Uterus (tissue), 4 donors: ENCODE measurements at places on chromosomes 2 and 18. TPM values are rescaled to one million over a fixed set of nuclear protein-coding genes. Genes with fewer than 3 reads are reported as not detected.

DNA sequence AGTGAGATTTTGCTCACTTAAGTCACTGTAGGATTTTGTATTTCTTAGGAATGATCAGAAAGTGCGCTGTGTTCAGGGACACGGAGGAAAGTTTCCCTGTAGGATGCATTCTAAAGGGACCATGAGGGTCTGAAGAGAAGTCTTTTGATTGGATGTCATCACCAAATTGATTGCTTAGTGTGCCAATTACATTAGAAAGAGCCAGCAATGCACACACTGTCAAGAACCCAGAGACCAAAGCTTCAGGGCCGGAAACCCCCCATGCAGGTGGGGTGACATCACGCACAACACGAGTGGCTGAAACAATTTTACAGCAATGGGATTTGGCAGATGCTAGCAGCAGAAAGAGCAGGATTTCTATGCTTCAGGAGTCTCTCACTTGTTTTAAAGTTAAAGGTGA lies 242.4 kb downstream of the NAPG start:
- no peak overlapping the region for H3K4me3 ChIP-seq
- no peaks in the 10 kb centered on the region for H3K36me3 ChIP-seq
- H3K27ac ChIP-seq, result no peak overlapping the region
- no peak for DNase-seq

The LRRTM4 gene
- 38.4 TPM for total RNA-seq

DNA sequence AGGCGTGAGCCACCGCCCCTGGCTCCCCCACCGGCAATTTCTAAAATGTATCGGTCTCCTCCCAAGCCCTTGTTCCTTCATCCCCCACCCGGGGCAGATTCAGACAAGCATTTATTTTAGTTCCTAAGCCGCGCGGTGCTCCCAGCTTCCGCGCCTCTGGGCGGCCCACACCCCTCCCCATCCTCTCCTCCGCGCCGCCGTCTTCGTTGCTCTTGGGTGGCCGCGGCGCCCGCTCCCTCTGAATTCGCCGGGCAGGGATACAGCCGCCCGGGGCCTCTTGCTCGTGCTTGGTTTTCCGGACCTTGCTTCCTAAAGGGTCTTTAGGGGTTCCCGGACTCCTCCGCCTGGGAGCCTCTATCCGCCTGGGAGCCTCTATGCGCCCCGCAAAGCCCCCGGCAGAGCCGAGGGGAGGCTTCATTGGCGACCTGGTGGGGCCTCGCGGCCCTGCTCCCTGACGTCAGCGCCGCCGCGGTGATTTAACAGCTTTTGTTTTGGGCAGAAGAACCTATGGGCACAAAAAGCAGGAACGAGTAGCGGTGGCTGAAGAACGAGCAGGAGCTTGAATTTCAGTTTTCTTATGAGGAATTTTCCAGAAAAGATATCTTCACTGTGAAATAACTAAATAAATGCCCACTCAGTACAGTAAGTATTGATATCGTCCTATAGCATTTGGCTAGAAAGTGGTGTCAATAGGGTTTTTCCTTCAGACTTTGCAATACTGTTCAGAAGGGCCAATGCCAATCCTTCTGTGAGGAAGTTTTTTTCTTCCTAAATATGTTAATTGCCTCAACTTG lies 37.3 kb downstream of the PRKRA start:
- H3K4me1 ChIP-seq, result no peaks in the 10 kb centered on the region
- peak overlapping the region; percentile 97 for H3K27ac ChIP-seq
- H3K27me3 ChIP-seq, result no peaks in the 10 kb centered on the region
- DNase-seq, result peak; percentile 70
- H3K36me3 ChIP-seq, result no peaks in the 10 kb centered on the region
- peak overlapping the region; percentile 57 for H3K4me3 ChIP-seq

The RAB11FIP5 gene
- total RNA-seq, result 22.4 TPM

- H3K27ac ChIP-seq, result no peak overlapping the region
- no peaks in the 10 kb centered on the region for H3K4me1 ChIP-seq
- no peak overlapping the region for H3K4me3 ChIP-seq
- no peaks in the 10 kb centered on the region for H3K27me3 ChIP-seq
- no peaks in the 10 kb centered on the region for H3K36me3 ChIP-seq
These were observed 384.0 kb downstream of the LRRTM1 start for GRCh38 chr2:79920512-79921076.

DNA sequence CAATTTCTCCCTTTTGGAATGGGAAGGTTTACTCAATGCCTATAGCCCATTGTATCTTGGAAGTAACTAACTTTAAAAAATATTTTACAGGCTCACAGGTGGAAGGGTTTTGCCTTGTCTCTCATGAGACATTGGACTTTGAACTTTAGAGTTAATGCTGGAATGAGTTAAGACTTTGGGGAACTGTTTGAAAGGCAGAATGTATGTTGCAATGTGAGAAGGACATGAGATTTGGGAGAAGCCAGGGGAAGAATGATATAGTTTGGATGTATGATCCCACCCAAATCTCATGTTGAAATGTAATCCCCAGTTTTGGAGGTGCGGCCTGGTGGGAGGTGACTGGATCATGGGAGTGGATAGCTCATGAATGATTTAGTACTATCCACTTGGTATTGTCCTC lies 17.5 kb upstream of the TBC1D8 start:
- H3K27ac ChIP-seq, result no peak overlapping the region
- H3K36me3 ChIP-seq, result no peaks in the 10 kb centered on the region
- no peaks in the 10 kb centered on the region for H3K27me3 ChIP-seq
- H3K4me3 ChIP-seq, result no peak overlapping the region
- no peak for DNase-seq
- H3K4me1 ChIP-seq, result no peaks in the 10 kb centered on the region

- no peak overlapping the region for H3K27ac ChIP-seq
- no peaks in the 10 kb centered on the region for H3K4me1 ChIP-seq
- H3K4me3 ChIP-seq, result no peak overlapping the region
- no peaks in the 10 kb centered on the region for H3K36me3 ChIP-seq
- no peak for DNase-seq
- no peaks in the 10 kb centered on the region for H3K27me3 ChIP-seq
These were observed 27.0 kb downstream of the ROCK1 start for GRCh38 chr18:21084511-21085078.

The SPATA3 gene
- total RNA-seq, result not detected

GRCh38 chr2:120729406-120730399 lies 6.0 kb upstream of the GLI2 start:
- peak; percentile 63 for DNase-seq
- H3K36me3 ChIP-seq, result no peaks in the 10 kb centered on the region
- H3K27ac ChIP-seq, result peak overlapping the region; percentile 11
- peaks cover 3% of the 10 kb centered on the region for H3K4me1 ChIP-seq
- H3K4me3 ChIP-seq, result no peak overlapping the region
- H3K27me3 ChIP-seq, result no peaks in the 10 kb centered on the region

The CDH7 gene
- total RNA-seq, result 2.8 TPM

- peak overlapping the region; percentile 69 for H3K27ac ChIP-seq
- H3K4me3 ChIP-seq, result no peak overlapping the region
- no peaks in the 10 kb centered on the region for H3K27me3 ChIP-seq
- H3K36me3 ChIP-seq, result no peaks in the 10 kb centered on the region
- H3K4me1 ChIP-seq, result peaks cover 6% of the 10 kb centered on the region
These were observed 38.0 kb upstream of the SNED1 start for GRCh38 chr2:240960309-240960970.

The VIL1 gene
- 0.59 TPM for total RNA-seq

- no peak overlapping the region for H3K4me3 ChIP-seq
- H3K27ac ChIP-seq, result peak overlapping the region; percentile 29
- no peaks in the 10 kb centered on the region for H3K27me3 ChIP-seq
- H3K4me1 ChIP-seq, result no peaks in the 10 kb centered on the region
- no peaks in the 10 kb centered on the region for H3K36me3 ChIP-seq
These were observed 31.9 kb downstream of the PRKRA start for GRCh38 chr2:178419123-178419522.

The NEUROD1 gene
- not detected for total RNA-seq

GRCh38 chr18:25141399-25141798 lies 210.6 kb downstream of the ZNF521 start:
- no peaks in the 10 kb centered on the region for H3K36me3 ChIP-seq
- H3K4me1 ChIP-seq, result no peaks in the 10 kb centered on the region
- no peak for DNase-seq
- no peak overlapping the region for H3K4me3 ChIP-seq

DNA sequence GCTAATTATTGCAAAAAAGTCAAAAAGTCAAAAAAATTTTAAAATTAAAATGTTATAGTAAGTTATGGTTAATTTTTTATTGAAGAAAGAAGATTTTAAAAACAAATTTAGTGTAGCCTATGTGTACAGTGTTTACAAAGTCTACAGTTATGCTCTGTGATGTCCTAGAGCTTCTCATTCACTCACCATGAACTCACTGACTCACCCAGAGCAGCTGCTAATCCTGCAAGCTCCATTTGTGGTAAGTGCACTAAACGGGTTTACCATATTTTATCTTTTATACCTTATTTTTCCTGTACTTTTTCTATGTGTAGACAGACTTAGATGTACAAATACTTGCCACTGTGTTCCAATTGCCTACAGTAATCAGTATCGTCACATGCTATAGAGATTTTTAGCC lies 788.2 kb downstream of the DSC3 start:
- no peaks in the 10 kb centered on the region for H3K27me3 ChIP-seq
- H3K27ac ChIP-seq, result no peak overlapping the region
- no peak for DNase-seq
- no peak overlapping the region for H3K4me3 ChIP-seq

The TNFRSF11A gene
- total RNA-seq, result 5.3 TPM

The CDK15 gene
- 0.88 TPM for total RNA-seq

The L3MBTL4 gene
- 13.2 TPM for total RNA-seq

GRCh38 chr2:168559187-168559586 lies 103.1 kb downstream of the CERS6 start:
- H3K27me3 ChIP-seq, result no peaks in the 10 kb centered on the region
- H3K27ac ChIP-seq, result no peak overlapping the region
- no peaks in the 10 kb centered on the region for H3K36me3 ChIP-seq
- H3K4me1 ChIP-seq, result no peaks in the 10 kb centered on the region
- DNase-seq, result no peak

The LRRC30 gene
- total RNA-seq, result not detected

The GALNT14 gene
- total RNA-seq, result not detected

The CNDP1 gene
- total RNA-seq, result 1.0 TPM

DNA sequence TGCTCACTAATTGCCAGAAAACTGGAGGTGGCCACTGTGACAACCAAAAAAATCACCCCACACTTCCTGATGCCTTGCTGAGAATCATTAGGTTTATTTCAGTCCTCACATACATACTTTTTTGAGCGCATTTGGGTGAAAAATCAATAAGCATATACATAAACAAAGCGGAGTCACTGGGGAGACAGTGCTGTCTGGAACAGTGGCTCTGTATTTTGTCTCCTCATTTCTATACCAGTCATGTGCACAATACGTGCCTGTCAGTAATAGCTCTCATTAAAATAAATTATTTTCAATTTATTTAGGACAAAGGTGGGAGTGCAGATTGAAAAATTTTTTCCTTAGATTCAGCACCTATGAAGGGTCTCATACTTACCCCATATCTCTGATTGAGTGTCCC lies 48.2 kb downstream of the CXCR4 start:
- H3K27ac ChIP-seq, result no peak overlapping the region
- no peaks in the 10 kb centered on the region for H3K36me3 ChIP-seq
- DNase-seq, result no peak
- H3K4me1 ChIP-seq, result no peaks in the 10 kb centered on the region

GRCh38 chr18:66560094-66560493 lies 43.8 kb downstream of the CDH19 start:
- no peak overlapping the region for H3K4me3 ChIP-seq
- H3K27me3 ChIP-seq, result no peaks in the 10 kb centered on the region
- H3K27ac ChIP-seq, result no peak overlapping the region
- H3K4me1 ChIP-seq, result no peaks in the 10 kb centered on the region
- no peaks in the 10 kb centered on the region for H3K36me3 ChIP-seq

- no peak for DNase-seq
- H3K4me3 ChIP-seq, result no peak overlapping the region
- no peaks in the 10 kb centered on the region for H3K36me3 ChIP-seq
- H3K4me1 ChIP-seq, result peaks cover 3% of the 10 kb centered on the region
- H3K27me3 ChIP-seq, result no peaks in the 10 kb centered on the region
These were observed 225.7 kb upstream of the FOSL2 start for GRCh38 chr2:28166956-28167355.

- no peak overlapping the region for H3K4me3 ChIP-seq
- no peaks in the 10 kb centered on the region for H3K36me3 ChIP-seq
- no peaks in the 10 kb centered on the region for H3K27me3 ChIP-seq
- DNase-seq, result peak; percentile 77
- peaks cover 21% of the 10 kb centered on the region for H3K4me1 ChIP-seq
These were observed 105.9 kb downstream of the RBMS1 start for GRCh38 chr2:160387558-160388262.

The CYS1 gene
- 9.1 TPM for total RNA-seq

GRCh38 chr18:58758606-58759005 lies 87.3 kb downstream of the MALT1 start:
- no peaks in the 10 kb centered on the region for H3K4me1 ChIP-seq
- no peaks in the 10 kb centered on the region for H3K27me3 ChIP-seq
- H3K36me3 ChIP-seq, result no peaks in the 10 kb centered on the region
- DNase-seq, result no peak
- H3K27ac ChIP-seq, result no peak overlapping the region

- H3K4me1 ChIP-seq, result no peaks in the 10 kb centered on the region
- DNase-seq, result no peak
- no peaks in the 10 kb centered on the region for H3K27me3 ChIP-seq
- no peak overlapping the region for H3K27ac ChIP-seq
- H3K36me3 ChIP-seq, result no peaks in the 10 kb centered on the region
These were observed 202.7 kb downstream of the BCL11A start for GRCh38 chr2:60350791-60351190.

GRCh38 chr2:236507393-236508085 lies 62.1 kb upstream of the ACKR3 start:
- H3K27ac ChIP-seq, result no peak overlapping the region
- peak overlapping the region; percentile 30 for H3K4me3 ChIP-seq
- H3K4me1 ChIP-seq, result no peaks in the 10 kb centered on the region
- peak; percentile 32 for DNase-seq
- H3K36me3 ChIP-seq, result no peaks in the 10 kb centered on the region

- DNase-seq, result no peak
- no peak overlapping the region for H3K4me3 ChIP-seq
- H3K27ac ChIP-seq, result no peak overlapping the region
- no peaks in the 10 kb centered on the region for H3K27me3 ChIP-seq
- H3K36me3 ChIP-seq, result no peaks in the 10 kb centered on the region
These were observed 233.7 kb downstream of the DSEL start for GRCh38 chr18:67282796-67283195.

The DNAJC5G gene
- 3.9 TPM for total RNA-seq

- H3K27me3 ChIP-seq, result no peaks in the 10 kb centered on the region
- DNase-seq, result no peak
- H3K4me3 ChIP-seq, result no peak overlapping the region
- no peaks in the 10 kb centered on the region for H3K36me3 ChIP-seq
These were observed 9.4 kb downstream of the MBD2 start for GRCh38 chr18:54215069-54215468.

The PTPRM gene
- total RNA-seq, result 62.0 TPM

The OXER1 gene
- not detected for total RNA-seq

The TMEM127 gene
- total RNA-seq, result 45.4 TPM

DNA sequence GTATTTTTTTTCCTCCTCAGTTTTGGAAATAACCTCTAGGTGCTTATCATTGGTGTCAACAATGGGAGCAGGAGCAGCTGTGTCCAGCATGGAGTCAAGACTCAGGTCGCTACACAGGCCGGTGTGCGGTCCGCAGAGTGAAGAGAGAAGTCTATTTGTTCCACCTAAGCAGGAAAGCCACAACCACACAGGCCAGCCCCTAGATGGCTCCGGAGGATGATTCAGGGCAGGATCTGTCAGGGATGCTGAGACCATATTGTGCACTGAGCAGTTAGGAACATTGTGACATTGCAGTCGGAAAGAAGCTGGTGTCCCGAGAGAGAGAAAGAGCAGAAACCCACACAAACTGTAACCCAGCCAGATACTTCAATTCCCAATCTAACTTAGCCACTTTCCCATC lies 136.9 kb downstream of the GAREM1 start:
- no peaks in the 10 kb centered on the region for H3K4me1 ChIP-seq
- H3K27me3 ChIP-seq, result no peaks in the 10 kb centered on the region
- DNase-seq, result no peak
- H3K36me3 ChIP-seq, result no peaks in the 10 kb centered on the region
- no peak overlapping the region for H3K27ac ChIP-seq
